ENCODE measurements at places on chromosomes 6 and 20.

GRCh38 chr20:42399802-42400201 is 781.6 kb upstream of the CHD6 start:
- DNase-seq = no peak

- DNase-seq = no peak
Observed at GRCh38 chr6:135950669-135951068, 99.2 kb downstream of the PDE7B start.

DNA sequence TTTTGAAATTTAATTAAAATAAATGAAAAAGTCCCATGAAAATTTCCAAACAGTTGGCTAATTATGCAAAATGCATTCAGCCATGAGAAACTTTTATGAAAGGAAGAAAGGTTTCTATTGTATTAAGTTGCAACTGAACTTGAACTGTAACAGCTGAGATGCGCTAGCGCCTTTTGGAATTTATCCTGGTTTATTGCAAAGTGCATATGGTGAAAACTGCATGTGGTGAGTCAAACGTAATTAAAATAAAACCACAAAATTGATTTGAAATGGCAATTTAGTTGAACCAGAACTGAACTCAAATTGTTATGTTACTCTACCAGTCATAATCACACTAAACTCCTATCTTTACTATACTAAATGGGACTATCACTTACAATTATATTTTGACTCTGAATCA is 46.4 kb upstream of the COL21A1 start:
- DNase-seq = no peak

GRCh38 chr6:165092881-165093595 is 216.4 kb downstream of the C6orf118 start:
- no peak for DNase-seq

DNA sequence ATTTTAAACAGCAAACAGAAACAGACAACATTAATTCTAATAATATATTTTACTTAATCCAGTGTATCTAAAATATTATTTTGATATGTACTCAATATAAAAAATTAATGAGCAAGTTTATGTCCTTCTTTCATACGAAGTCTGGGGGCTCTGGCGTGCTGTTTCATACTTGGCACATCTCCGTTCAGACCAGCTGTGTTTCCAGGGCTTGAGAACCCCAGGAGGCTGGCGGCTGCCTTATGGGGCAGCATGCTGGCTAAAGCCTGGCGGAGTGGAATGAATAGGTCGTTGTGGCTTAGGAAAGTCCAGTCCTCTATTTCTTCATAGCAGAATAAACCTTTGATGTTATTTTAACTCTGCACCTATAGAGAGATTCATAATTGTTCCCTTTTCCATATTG is 43.3 kb downstream of the DUSP22 start:
- DNase-seq = no peak

GRCh38 chr20:47175493-47175892 is 181.0 kb downstream of the ZMYND8 start:
- peak; percentile 41 for DNase-seq

GRCh38 chr20:48260129-48260756 is 475.0 kb upstream of the SULF2 start:
- peak; percentile 13 for DNase-seq

DNA sequence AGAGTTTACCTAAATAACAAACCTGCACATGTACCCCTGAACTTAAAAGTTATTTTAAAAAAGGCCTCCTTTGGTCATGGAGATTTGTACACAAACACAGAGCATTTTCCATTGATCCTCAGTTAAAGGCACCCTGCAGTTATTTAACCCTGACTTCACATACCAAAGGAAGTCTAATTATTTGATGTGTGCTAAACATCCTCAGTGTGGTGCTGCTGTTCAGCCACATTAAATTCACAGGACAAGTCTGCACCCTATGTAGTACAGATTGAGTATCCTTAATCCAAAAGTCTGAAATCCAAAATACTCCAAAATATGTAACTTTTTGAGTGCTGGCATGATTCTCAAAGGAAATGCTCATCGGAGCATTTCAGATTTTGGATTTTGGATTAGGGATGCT is 21.4 kb downstream of the KCNQ5 start:
- no peak for DNase-seq
